AG08396 (cell line): ENCODE measurements at places on chromosomes 3 and 15.
A peak's percentile ranks its signal among the peaks of the same experiment; 100 is the strongest.

GRCh38 chr15:98034731-98035130, 74.2 kb downstream of the ARRDC4 start:
- DNase-seq: no peak

DNA sequence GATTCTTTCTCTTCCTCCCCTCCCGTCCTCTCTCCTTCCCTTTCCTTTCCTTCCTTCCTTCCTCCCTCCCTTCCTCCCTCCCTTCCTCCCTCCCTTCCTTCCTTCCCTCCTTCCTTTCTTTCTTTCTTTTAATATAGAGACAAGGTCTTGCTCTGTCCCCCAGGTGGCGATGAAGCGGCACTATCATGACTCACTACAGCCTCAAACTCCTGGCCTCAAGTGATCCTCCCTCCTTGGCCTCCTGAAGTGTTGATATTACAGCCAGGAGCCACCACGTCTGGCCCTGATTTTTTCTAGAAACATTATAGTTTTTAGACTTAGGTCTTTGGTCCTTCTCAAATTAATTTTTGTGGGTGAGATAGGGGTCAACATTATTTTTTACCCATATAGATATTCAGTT, 15.5 kb downstream of the GRM2 start:
- DNase-seq: no peak

GRCh38 chr15:31502541-31503229, 176.1 kb downstream of the KLF13 start:
- DNase-seq: no peak

DNA sequence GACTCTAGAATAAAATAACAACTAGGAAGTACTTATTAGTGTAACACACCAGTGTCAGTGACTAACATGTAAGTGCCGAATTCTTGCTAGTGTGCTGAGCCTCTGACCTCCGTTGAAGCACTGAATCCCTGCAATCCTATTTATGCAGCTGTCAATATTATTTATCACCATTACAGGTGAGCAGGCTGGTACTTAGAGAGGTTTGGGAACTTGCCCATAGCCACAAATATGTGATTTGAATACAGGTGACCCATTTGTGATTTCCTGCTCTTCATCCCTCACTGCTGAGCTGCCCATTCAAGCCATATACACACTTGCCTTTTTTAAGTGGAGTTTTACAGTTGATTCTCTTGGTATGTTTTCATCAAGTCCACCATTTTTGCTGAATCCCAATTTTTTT, 12.2 kb downstream of the EIF4E3 start:
- no peak for DNase-seq

DNA sequence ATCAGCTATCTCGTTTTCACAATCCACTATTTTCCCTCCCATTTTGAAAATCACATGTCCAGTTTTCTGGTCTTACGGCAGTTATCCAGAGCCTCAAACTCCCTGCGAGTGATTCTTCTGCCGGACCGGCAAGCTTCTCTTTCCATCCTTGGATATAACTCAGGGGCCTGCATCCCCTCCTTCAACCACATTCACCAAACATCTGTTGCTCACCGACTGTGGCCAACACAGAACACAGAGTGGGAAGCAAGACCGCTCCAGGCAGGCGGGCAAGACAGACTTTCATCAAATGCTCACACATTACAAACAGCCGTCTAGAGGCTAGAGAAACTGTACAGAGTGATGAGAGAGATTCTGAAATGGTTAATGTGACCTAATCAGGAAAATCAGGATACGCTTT, 7.6 kb upstream of the SLC12A8 start:
- DNase-seq: peak; percentile 35

DNA sequence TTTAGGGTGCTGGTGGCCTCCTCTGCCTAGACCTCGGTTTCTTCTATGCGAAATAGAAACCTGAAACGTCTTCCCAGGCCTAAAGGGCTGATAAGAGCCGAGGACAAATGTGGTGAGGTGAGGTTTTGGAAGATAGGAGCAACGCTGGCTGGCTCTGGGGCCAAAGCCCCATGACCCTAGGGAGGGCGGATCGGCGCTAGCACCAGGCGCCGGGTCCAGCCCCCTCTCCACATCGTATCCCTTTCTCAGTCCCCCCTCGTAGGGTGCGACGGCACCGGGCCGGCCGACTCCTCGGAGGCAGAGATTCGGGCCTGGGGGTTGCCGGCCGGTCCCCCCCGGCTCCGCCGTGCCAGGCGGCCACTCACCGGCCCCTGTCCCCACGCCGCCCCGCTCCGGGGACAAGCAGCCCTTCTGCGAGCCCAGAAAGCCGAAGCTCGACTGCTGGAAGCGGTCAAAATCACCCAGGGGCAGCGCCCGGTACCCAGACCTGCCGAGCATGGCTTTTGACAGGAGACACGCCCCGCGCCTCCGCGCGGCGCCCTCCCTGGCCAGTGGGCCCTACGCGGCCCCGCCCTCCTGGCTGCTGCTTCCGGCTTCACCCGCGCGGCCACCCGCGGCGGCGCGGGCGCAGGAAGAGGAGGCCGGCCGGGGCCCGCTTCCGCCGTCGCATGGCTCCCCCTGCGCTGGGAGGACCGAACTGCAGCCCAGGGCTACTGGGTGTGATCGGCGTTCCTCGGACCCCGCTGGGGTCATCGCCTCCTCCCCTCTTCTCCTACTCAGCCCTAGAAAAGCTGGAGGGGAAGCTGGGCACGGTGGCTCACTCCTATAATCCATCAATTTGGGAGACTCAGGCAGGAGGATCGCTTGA, at the start of gene STOML1:
TSS of gene STOML1 (minus strand) at position 570 of the 868 bp plus-strand sequence. CDS start at position 498, 72 bp downstream.
- DNase-seq: peak; percentile 97

DNA sequence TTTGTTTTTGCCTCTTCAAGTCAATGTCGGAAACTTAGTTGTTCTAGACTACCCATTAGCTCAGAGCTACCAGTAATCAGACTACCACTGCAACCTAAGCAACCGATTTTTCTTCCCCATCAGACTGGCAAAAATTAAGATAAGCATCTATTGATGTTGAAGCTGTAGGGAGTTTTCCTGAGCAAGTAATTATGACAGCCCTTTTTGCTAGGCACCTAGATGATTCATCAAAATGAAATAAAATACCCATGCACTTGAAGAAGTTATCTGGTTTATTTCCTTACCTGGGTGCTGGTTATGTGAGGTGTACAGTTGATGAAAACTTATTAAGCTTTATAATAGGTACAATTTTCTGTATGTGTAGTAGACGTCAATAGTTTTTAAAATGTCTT, 554 bp upstream of the COMMD4 start:
- DNase-seq: no peak

DNA sequence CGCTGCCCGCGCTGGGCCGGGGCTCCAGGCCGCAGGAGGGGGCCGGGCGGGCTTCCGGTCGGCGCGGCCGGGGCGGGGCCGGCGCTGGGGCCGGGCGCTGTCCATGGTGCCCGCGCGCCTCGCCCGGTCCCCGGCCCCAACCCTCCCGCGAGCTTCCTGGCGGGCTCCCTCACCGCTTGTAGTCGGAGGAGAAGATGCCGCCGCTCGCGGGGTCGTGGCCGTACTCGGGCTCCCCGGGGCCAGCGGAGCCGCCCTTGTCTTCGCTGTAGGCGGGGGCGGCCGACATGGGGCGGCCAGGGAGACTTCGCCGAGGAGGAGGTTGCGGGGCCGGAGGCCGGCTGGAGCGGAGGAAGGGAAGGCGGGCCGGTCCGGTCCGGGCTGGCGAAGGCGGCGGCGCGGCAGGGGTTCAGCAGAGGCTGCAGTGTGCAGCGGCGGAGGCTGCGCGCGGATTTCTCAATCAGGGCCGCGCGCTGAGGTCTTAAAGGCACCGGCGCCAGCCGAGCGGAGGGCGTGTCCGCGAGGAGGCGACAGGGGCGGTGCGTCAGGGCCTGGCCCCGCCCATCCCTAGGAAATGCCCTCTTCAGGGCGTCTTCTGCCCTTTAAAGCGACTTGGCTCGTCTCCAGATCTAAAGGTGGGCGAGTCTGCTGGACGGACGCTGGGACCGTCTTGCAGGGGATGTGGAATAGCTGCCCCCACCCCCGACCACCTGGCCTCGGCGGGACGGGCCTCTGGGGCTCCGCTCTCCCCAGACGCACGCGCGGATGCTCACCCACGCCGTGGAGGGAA, at the start of gene AP3B2:
TSS of gene AP3B2 (minus strand) at position 455 of the 787 bp plus-strand sequence. CDS start at position 286, 169 bp downstream.
- peak; percentile 95 for DNase-seq

- DNase-seq: no peak
These were observed 5.7 kb downstream of the APH1B start for GRCh38 chr15:63283126-63283525.

DNA sequence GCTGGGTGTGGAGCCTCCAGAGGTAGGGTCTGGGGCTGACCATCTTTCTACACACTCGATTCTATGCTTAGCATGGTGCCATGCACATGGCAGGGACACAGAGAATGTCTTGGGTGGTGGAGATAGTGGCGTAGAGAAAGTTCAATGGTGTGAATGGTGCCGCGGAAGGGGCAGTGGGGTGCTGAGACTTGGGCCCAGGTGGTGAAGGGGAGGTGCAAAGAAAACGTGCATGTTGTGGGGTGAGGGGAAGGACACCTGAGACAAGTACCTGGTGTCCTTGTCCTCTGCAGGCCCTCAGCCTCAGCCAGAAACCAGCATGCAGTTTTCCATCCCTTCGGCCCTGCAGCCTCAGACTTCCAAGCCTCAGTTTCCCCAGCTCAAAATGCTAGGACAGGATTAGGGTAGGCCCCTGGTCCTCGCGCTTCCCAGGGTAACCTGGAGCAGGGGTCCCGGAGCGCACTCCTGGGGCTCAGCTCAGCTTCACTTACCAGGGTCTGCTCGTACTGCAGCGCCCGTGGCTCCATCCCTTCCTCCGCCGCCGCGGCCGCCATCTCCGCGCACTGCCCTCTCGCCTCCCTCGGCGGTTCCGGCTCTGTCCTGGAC, 375 bp downstream of the CLCN2 start:
- DNase-seq: no peak

GRCh38 chr15:80567721-80568157, 127.4 kb upstream of the ABHD17C start:
- peak; percentile 82 for DNase-seq

DNA sequence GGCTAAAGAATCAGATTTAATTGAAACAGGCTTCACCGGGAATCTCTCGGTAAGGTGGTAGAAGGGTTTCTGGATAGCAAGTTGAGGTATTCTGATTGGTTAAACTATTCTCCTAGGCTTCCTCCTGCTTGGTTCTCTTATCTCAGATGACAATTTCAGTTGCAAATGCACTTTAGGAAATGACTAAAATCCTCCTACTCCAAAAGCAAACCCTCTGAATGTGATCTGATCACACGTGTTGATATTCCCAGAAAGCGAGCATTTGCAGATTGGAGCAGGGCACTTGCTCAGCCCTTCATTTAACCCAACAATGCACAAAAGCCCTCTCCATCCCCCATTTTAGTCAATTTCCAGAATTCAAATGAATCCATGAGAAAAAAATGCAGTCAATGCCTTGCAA, 55.6 kb upstream of the ICE2 start:
- no peak for DNase-seq

DNA sequence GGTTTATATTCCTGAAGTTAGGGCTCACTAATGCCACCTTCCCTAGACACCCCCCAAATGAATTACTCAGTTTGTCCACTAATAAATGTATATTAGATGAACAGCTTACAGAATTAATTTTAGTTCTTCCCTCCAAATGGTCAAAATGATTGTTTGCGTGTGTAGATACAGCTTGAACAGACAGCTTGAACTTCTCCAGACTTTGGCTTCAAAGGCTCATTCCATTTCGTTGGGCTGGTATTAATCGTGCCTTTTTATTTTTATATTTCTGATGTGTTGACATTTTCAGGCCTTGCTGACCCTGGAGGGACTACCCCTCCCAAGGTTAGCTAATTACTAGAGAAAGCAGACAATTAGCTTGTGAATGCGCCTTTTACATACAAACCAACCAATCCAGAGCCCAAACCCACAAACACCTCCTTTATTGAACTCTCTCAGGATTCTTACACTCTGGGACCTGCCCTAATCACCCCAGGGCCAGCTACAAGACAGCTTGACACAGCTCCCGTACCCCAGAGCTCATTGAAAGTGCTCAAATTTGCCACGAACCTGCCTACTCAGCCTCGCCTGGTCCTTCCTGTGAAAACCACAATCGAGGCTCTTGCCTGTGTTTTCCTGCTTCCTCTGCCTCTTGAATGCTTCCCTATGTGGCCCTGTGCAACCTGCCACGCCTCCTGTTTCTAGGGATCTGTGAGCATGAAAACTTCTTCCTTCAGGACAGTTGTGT, 40.3 kb downstream of the RPL22L1 start:
- DNase-seq: no peak

- DNase-seq: no peak
These were observed 62.5 kb upstream of the TAMM41 start for GRCh38 chr3:11908981-11909698.

- no peak for DNase-seq
These were observed 470.7 kb upstream of the CBLB start for GRCh38 chr3:106339551-106339950.

- DNase-seq: no peak
These were observed 98.8 kb upstream of the MB21D2 start for GRCh38 chr3:193016437-193016901.

- peak; percentile 21 for DNase-seq
These were observed 152.7 kb downstream of the CD47 start for GRCh38 chr3:107938143-107938542.

GRCh38 chr15:101635944-101636727, 16.0 kb downstream of the TM2D3 start:
- no peak for DNase-seq

- DNase-seq: no peak
These were observed 202.4 kb upstream of the GADL1 start for GRCh38 chr3:31096661-31097395.

- DNase-seq: no peak
These were observed 149.5 kb downstream of the RYR3 start for GRCh38 chr15:33460166-33460805.
